ENCODE measurements at places on chromosomes 7 and 10. TPM values are rescaled to one million over a fixed set of nuclear protein-coding genes. Genes with fewer than 3 reads are reported as not detected.

Gene CPA2
- total RNA-seq, result not detected

DNA sequence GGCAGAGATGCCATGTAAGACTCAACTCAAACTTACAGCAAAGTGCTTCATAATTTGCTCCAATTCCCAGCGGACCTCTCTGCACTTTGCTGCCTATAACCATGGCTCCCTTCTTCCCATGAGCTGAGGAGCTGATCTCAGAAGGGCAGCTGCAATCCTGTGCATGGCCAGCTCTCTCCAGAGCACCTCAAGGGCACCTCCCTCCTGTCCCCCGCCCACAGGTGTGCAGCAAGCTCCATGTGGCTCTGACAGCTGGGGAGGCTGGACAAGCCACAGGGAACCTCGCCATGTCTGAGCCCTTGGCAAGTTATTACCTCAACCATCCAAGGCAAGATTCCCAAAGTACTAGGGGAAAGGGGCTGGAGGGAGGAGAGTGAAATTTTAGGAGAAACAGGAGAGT is 61.1 kb upstream of the DDC start:
- H3K4me3 ChIP-seq, result no peak overlapping the region
- H3K36me3 ChIP-seq, result no peaks in the 10 kb centered on the region
- H3K27ac ChIP-seq, result no peak overlapping the region
- H3K4me1 ChIP-seq, result no peaks in the 10 kb centered on the region

DNA sequence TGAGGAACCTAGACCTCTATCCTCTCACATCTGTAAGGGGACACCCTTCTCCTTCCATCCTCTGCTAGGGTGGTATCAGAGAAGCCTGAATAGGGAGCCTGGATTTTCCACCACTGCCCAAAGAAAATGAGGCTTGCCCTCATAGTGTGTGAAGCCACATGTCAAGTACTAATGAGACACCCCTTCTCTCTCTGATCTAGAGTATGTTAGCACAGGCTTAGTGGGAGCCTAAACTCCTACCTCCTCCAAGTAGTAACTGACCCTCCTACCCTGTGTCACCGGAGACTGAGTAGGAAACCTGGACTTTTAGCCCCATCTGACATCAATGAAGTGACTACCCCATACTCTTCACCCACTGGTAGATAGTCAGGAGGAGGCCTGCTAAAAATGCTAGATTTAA is 65.6 kb downstream of the PHYHIPL start:
- DNase-seq, result no peak
- no peak overlapping the region for H3K4me3 ChIP-seq
- H3K27ac ChIP-seq, result no peak overlapping the region
- H3K27me3 ChIP-seq, result no peaks in the 10 kb centered on the region

GRCh38 chr7:106365252-106366005 is 80.6 kb upstream of the NAMPT start:
- peaks cover 25% of the 10 kb centered on the region for H3K27me3 ChIP-seq
- no peak for DNase-seq
- H3K4me3 ChIP-seq, result no peak overlapping the region

GRCh38 chr7:150357771-150358427 is 10.7 kb upstream of the REPIN1 start:
- no peak overlapping the region for H3K4me3 ChIP-seq
- DNase-seq, result no peak
- H3K27ac ChIP-seq, result peak overlapping the region; percentile 89
- H3K27me3 ChIP-seq, result no peaks in the 10 kb centered on the region
- H3K4me1 ChIP-seq, result peaks cover 39% of the 10 kb centered on the region
- H3K36me3 ChIP-seq, result no peaks in the 10 kb centered on the region

Gene EMX2
- not detected for total RNA-seq

DNA sequence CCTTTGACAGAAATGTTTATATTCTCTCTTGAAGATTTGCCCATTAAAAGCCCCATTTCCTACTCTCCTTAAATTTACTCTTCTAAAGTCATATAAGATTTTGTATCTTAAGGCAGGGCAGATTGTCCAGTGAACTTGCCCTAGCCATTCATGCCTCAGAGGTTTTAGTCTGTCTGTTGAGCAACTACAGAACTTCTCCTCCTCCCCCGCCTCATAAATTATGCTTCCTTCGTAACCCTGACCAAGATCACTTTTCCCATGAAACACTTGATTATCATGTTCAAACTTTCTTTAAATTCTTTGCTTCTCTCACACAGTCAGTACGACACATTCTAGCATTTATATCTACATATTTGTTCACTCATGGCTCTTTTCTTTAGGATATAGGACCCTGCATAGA is 621.3 kb downstream of the ANKRD7 start:
- no peaks in the 10 kb centered on the region for H3K27me3 ChIP-seq
- DNase-seq, result no peak
- H3K4me1 ChIP-seq, result no peaks in the 10 kb centered on the region
- H3K4me3 ChIP-seq, result no peak overlapping the region
- H3K36me3 ChIP-seq, result no peaks in the 10 kb centered on the region

GRCh38 chr10:99595236-99595635 is 25.0 kb downstream of the SLC25A28 start:
- no peak overlapping the region for H3K27ac ChIP-seq
- H3K4me3 ChIP-seq, result no peak overlapping the region
- DNase-seq, result no peak
- no peaks in the 10 kb centered on the region for H3K36me3 ChIP-seq

DNA sequence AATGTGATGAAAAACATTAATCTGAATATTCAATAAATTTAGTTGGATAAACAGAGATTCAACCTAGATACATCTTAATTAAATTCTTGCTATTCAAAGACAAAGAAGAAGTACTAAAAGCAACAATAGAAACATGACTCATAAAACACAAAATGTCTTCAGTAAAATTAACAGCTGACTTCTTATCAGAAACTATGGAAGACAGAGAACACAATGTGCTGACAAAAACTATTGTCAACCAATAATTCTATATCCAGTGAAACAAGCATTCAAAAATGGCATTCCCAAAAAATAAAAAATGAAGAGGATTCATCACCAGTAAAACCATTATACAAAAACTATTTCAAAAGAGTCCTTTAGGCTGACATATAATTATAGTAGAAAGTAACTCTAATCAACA is 400.5 kb upstream of the SORCS1 start:
- H3K4me3 ChIP-seq, result no peak overlapping the region
- H3K4me1 ChIP-seq, result no peaks in the 10 kb centered on the region
- no peak for DNase-seq

DNA sequence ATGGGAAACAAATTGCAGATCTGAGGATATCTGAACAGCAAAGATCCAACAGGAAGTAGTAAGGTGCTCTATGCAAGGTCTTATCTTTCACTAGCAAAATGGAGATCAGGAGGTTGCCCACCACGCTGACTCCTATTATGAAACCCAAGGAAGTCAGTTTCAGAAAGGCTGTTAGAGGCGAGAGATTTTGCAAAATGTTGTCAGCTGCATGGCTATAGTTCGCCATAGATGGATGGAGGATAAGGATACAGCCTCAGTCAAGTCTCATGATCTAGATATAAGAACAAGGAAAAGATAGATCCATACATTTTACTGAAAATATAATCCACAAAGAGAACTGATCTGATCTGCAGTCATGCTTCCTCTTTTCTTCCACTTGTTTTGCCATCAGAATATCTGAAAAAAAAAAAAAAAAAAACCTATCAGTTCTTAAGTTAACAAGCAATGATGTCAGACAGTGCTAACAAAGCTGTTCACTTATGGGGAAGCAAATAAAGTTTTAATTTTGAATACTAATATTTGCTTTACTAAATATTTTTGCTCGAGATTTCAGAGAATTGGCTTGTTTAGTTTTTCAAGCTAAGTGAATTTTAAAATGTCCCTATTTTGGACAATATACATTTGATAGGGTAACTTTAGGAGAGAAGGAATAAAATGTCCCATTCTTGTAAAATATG is 2.0 kb downstream of the GPR85 start:
- peaks cover 2% of the 10 kb centered on the region for H3K4me1 ChIP-seq
- no peak overlapping the region for H3K27ac ChIP-seq
- no peak overlapping the region for H3K4me3 ChIP-seq
- no peak for DNase-seq
- H3K27me3 ChIP-seq, result peaks cover 46% of the 10 kb centered on the region

GRCh38 chr10:43229208-43230061 is 37.4 kb downstream of the RASGEF1A start:
- no peaks in the 10 kb centered on the region for H3K36me3 ChIP-seq
- H3K27ac ChIP-seq, result peak overlapping the region; percentile 72

Gene SYT15
- 1.2 TPM for total RNA-seq

GRCh38 chr7:31761646-31762045 is 74.6 kb downstream of the PPP1R17 start:
- H3K27me3 ChIP-seq, result no peaks in the 10 kb centered on the region
- DNase-seq, result no peak

DNA sequence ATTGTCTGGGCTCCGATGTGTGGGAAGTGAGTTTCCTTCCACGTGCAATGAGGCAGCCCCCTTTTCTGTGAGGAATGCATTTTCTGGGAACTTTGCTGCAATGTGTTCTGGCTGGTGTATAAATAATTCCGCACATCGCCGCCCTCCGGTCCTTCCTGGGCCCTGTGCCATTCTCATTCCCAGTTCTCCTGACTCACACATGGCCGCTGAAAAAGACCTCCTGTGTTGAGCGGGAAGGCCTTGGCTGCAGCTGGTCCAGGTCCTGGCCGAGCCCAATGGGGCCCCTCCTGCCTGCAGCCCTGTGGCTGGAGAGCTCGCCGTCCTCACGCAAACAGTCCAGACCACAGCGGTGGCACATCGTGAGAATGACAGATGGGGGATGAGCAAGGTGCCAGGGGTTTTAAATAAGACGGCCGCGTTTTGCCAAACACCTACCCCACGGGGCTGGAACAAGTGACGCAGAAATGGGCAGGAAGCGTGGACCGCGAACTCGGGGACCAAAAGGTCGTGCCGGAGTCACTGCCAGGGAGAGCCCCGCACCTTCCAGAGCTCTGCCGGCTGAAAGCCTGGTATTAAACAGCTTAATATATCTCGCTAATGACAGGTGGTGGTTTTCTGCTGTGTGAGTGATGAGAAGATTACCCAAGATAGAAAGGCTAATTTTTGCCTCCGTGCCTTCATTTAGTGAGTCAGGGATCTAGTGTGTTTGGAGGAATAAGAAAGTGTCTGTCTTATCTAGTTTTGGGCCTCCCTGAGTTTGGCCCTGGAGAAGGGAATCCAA is 37.0 kb downstream of the FAM20C start:
- H3K36me3 ChIP-seq, result no peaks in the 10 kb centered on the region
- H3K27me3 ChIP-seq, result no peaks in the 10 kb centered on the region
- peak overlapping the region; percentile 31 for H3K27ac ChIP-seq
- no peak for DNase-seq
- no peaks in the 10 kb centered on the region for H3K4me1 ChIP-seq

Gene HKDC1
- 10.9 TPM for total RNA-seq

DNA sequence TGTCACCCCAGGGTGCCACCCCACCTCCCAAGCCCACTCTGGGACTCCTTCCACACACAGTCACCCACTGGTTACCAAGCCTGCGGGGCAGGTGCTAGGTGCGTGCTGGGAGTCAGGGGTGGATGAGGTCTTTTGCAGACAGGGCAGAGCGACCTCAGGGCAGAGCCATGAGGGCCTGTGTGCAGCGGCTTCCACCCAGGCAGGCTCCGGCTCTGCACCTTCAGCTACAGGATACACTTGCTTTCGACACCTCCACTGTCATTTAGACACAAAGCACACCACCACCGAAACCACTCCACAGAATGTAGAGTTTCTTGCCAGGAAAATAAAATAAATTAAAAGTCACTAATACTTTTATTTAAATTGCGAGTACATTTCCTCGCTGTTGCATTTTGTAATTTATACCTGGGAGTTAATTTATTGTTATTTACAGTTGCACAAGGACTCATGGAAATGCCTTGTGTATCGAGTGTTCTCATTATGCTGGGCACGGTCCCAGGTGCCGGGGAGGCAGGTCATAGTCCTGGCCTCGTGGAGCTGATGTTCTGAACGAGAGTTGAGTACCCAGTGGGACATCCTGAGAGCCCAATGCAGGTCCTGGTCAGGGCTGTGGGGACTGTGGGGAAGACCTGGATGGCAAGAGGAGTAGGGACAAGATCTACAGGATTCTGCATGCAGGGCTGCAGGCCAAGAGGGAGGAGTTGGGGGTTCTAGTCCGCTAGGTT is 127.8 kb downstream of the CUX1 start:
- no peak overlapping the region for H3K27ac ChIP-seq
- H3K36me3 ChIP-seq, result no peaks in the 10 kb centered on the region
- H3K27me3 ChIP-seq, result no peaks in the 10 kb centered on the region

- peaks cover 5% of the 10 kb centered on the region for H3K36me3 ChIP-seq
- peaks cover 40% of the 10 kb centered on the region for H3K4me1 ChIP-seq
- H3K27me3 ChIP-seq, result no peaks in the 10 kb centered on the region
- no peak overlapping the region for H3K4me3 ChIP-seq
- H3K27ac ChIP-seq, result peak overlapping the region; percentile 71
These were observed 5.7 kb downstream of the BLVRA start for GRCh38 chr7:43764039-43764761.

DNA sequence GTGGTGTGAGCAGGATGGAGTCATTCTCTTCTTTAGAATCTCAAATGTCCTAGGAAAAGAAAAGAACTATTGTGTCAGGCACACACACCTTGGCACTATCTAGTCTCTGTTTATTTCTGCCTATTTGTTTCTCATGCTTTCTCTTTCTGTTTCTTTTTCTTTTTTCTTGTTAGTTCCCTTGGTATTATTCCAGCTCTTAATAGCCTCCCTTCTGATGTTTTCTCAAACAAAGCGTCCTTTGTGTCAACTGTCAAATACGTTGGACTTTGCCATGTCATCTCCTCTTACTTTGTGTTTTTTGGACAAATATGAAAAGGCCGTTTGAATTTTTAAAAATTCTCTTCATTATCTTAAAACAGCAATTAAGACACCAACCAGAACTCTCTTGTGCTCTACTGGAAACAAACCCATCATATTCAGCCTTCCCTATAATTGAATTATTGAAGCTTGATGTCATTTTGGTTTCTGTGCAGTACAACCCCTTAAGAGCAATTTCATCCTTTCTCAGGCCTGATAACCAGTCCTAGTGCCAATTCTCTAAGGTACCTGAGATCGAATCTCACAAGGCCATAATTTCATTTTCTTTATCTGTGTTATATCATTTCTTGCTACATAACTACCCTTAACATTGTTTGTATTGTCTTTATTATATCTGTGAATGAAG is 497.8 kb upstream of the NRP1 start:
- no peaks in the 10 kb centered on the region for H3K27me3 ChIP-seq
- H3K4me3 ChIP-seq, result no peak overlapping the region
- no peaks in the 10 kb centered on the region for H3K4me1 ChIP-seq

Gene AS3MT
- 0.60 TPM for total RNA-seq

GRCh38 chr7:95776561-95777185 is 4.3 kb downstream of the DYNC1I1 start:
- H3K4me1 ChIP-seq, result peaks cover 2% of the 10 kb centered on the region
- H3K27me3 ChIP-seq, result peaks cover 20% of the 10 kb centered on the region
- no peak for DNase-seq
- no peaks in the 10 kb centered on the region for H3K36me3 ChIP-seq
- H3K4me3 ChIP-seq, result no peak overlapping the region
- H3K27ac ChIP-seq, result no peak overlapping the region

Gene NXPH1
- not detected for total RNA-seq

All from activated CD4-positive, alpha-beta T cell treated with anti-CD3 and anti-CD28 coated beads, Interleukin-2, amount 10 ng/mL, durations not matched to agents 7 days and 5 days (primary cell).